ENCODE measurements at places on chromosomes 2 and 18.

DNA sequence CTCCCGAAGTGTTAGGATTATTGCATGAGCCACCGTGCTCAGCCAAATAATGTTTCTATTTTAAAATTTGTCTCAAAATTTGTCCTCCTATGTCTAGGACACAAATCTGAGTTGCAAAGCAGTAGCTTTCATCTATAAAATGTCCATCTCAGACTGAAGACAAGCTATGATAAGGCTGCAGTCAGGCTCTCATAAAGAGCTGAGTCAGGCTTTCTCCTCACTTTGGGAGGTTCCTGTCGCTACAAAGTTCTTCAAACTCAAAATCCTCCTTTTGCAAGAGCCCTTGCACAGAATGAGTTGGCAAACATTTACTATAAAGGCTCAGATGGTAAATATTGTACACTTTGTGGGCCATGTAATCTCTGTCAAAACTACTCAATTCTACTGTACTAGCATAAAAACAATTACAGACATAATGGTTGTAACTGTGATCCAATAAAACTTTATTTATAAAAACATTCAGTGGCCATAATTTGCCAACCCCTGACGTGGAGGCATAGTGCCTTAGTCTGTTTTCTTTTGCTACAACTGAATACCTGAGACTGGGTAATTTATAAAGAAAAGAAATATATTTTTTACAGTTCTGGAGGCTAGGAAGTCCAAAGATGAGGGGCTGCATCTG is 154.9 kb upstream of the SATB2 start:
- DNase-seq, result no peak

- no peak for DNase-seq
These were observed 2.6 kb upstream of the THUMPD2 start for GRCh38 chr2:39781697-39782096.

GRCh38 chr2:85428343-85428881 is 9.9 kb downstream of the SH2D6 start:
- DNase-seq, result no peak

DNA sequence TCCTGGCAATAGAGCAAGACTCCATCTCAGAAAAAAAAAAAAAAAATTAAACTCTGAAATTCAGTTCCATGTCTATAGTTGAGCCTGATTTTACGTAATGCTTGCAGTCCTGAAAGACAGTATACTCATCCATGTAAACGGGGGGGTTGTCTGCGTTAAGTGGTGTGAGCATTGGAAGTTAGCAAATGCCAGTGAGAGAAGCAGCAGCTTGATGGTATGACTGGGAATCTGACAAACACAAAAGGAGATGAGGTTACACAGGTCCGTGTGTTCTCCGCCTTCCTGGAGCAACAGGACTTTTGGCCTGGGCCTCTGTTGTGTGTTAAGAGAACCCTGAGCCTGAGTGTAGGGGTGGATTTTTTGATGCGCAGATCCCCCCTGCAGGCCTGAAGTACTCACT is 82.9 kb downstream of the PRKCE start:
- DNase-seq, result no peak

DNA sequence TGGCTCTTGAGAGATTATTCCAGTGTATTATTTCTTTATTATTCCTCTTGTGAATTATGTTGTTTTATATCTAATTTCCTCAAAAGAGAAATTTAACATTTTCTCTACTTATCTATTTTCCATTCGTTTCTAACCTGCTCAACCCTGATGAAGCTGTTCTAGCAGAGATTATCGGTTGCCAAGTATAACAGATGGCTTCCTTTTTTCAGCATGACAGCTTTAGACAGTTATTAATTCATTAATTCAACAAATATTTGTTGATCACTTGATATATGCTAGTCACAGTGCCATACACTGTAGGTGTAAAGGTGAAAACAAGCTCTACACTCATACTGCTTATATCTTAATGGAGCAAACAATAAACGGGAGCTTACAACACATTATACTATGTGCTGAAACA is 137.9 kb upstream of the UBE2E3 start:
- no peak for DNase-seq

- DNase-seq, result no peak
These were observed 6.8 kb upstream of the PXDN start for GRCh38 chr2:1750933-1751766.

GRCh38 chr18:74019864-74020263 is 127.8 kb downstream of the FBXO15 start:
- no peak for DNase-seq

- no peak for DNase-seq
These were observed 32.9 kb downstream of the CD28 start for GRCh38 chr2:203739351-203739750.

DNA sequence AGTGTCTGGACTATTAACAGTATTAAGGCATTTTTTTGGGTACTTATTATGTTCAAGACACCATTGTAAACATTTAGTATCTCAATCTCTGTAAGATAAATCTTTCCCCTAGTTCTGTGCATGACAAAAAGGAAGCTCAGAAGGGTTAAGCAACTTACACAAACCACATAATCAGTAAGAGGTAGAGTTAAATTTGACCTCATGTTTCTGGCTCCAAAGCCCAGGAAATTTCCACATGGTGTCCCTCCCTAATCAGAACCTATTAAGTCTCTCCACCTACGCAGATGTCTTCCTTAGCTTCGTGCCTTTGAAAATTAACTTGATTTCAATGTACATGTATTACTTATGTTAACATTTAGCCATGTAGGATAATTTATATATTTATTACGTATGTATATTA is 2.0 kb downstream of the MFSD6 start:
- no peak for DNase-seq

- no peak for DNase-seq
These were observed 126.3 kb downstream of the HDAC4 start for GRCh38 chr2:239274391-239275043.

GRCh38 chr2:201233192-201233811 is 27.0 kb upstream of the CASP8 start:
- peak; percentile 11 for DNase-seq

DNA sequence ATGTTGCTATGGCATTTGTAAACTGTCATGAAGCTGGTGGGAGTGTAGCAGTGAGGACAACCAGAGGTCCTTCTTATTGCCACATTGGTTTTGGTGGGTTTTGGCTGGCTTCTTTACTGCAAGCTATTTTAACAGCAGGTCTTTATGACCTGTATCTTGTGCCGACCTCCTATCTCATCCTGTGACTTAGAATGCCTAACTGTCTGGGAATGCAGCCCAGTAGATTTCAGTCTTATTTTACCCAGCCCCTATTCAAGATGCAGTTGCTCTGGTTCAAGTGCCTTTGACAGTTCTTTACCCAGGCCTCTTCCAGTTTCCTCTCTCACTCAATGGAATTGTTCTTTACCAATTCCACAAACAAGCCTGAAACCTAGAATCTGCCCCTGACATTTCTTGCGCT is 145.1 kb downstream of the KCNE4 start:
- DNase-seq, result no peak

GRCh38 chr2:1141079-1141478 is 190.4 kb downstream of the SNTG2 start:
- no peak for DNase-seq

GRCh38 chr18:21269349-21269748 is 27.3 kb downstream of the GREB1L start:
- DNase-seq, result no peak

DNA sequence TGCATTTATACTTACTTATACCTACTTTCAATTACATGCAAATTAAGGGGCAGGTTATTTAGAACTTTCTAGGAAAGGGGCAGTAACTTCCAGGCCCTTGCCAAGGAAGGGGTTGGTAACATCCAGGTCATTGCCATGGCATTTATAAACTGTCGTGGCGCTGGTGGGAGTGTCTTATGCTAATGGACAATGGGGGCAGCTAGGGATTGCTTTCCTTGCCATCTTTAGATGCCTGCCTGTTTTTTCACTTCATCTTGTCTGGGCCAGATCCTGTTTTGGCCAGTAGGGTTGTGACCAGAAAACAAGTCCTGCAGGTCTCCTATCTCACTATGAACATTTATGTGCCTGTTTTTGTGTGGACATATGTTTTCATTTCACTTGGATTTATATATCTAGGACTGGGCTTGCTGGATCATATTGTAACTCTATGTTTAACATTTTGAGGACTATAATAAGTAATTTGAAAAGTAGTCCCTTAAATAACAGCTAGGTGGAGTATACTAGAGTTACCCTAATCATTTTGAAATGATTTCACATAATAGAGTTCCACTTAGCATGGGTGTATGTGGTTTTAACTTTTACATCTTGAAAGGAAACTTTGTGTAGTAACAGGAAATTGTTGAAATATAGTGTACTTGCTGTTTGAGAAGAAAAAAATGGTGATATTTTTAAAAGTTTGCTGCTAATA is 56.1 kb downstream of the LCLAT1 start:
- DNase-seq, result no peak

DNA sequence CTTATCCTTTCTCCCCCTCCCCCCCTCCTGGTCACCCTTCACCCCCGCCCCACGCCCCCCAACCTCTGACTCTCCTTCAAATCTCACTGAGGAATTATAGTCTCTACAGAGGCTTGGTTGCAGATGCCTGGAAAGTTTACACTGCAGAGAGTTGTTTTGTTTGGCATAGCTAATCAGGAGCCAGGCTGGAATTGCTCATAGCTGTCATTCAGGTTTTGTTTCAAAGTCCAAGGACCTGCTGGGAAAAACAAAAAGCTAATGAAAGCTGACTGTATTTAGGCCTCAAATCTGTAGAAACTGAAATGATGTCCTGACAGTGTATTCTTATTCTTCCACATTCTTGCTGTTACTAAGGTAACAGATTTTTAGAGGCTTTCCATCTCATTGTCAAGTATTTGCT is 22.6 kb downstream of the GREB1L start:
- DNase-seq, result no peak

- DNase-seq, result no peak
These were observed 228.6 kb upstream of the STK17B start for GRCh38 chr2:196399722-196400691.

DNA sequence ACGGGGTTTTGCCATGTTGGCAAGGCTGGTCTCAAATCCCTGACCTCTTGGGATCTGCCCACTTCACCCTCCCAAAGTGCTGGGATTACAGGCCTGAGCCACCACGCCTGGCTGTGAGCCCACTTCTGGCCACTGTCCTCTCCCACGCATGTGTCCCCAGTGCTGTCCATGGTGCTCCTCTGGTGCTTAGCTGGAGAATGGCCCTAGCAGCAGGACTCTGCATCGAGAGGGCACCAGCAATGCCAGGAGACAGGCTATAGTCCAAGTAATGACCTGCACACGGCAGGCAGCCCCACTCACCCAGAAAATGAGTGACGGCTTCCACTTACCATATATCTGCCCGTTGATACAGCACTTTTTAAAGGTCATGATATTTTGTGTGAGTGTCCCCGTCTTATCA is 66.3 kb upstream of the NARS1 start:
- DNase-seq, result no peak

DNA sequence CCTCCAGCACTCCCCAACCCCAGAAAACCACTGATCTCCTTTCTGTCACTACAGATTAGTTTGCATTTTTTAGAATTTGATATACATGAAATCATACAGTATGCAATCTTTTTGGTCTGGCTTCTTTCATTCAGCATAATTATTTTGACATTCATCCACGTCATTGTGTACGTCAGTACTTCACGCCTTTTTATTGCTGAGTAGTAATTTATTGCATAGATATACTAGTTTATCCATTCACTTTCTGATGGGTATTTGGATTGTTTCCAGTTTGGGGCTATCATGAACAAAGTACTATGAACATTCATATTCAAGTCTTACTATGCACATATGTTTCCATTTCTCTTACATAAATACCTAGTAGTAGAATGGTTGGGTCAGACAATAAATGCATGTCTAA is 20.1 kb upstream of the CHN1 start:
- no peak for DNase-seq

DNA sequence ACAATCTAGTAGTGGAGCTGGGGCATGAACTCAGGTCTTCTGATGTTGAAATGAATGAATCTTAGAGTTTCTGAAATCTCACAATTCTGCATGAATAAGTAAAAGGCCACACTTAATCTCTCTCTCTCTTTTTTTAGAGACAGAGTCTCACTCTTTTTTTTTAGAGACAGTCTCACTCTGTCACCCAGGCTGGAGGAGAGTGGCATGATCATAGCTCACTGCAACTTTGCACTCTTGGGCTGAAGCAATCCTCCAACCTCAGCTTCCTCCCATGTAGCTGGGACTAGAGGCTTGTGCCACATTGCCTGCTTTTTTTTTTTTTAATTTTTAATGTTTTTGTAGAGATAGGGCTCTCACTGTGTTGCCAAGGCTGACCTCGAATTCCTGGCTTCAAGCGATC is 68.9 kb upstream of the THOC1 start:
- no peak for DNase-seq

- DNase-seq, result no peak
These were observed 1629.7 kb upstream of the TMEFF2 start for GRCh38 chr2:193824474-193824873.

DNA sequence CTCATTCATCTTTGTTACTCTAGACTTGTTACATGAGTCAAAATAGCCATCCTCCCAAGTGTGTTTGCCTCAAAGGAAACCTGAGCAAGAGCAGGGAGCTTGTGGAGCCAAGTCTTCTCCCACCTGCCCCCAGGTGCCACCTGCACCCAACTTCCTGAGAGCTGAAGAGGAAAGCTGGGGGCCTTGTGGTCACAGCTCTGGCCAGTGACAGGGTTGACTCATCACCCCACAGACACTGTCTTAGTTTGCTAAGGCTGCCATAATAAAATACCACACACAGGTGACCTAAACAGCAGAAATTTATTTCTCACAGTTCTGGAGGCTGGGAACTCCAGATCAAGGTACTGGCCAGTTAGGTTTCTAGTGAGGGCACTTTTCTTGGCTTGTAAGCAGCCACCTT is 99.6 kb downstream of the TPGS2 start:
- DNase-seq, result no peak

GRCh38 chr2:11031876-11032275 is 120.1 kb downstream of the KCNF1 start:
- DNase-seq, result no peak

DNA sequence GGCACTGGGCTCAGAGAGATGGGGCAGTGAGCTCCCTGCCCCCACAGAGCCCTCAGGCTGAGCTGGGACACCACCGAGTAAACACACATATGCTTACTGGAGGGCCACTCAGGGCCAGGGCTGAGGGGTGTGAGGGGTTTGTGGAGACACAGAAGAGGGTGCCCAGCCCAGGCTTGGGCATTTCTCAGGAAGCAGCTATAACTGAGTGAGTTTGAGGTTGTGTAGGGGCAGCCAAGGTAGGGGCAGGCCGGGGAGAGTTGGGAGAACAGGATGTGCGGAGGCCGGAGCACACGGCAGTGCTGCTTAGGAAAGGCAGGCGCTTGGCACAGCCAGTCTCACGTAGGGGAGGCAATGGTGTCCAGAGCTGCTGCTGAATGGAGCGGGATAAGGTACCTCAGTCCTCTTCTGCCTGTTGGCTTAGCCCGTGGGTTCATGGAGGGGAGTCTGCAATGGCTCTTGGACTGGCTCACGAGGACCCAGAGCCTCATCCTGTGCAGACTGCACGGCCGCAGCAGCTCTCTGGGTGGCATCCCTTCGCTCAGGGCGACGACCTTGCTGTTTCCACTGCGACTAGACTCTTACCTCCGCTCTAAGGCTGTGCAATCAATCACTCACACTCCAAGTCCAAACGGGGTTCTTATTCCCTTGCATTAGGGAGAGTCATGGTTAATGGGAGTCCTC is 466.1 kb upstream of the HS6ST1 start:
- DNase-seq, result no peak

GRCh38 chr18:66344227-66344626 is 259.7 kb downstream of the CDH19 start:
- no peak for DNase-seq
